ENCODE measurements at places on chromosomes 1 and 21.

- DNase-seq, result no peak
These were observed 26.2 kb upstream of the CAP1 start for GRCh38 chr1:40014253-40014706.

DNA sequence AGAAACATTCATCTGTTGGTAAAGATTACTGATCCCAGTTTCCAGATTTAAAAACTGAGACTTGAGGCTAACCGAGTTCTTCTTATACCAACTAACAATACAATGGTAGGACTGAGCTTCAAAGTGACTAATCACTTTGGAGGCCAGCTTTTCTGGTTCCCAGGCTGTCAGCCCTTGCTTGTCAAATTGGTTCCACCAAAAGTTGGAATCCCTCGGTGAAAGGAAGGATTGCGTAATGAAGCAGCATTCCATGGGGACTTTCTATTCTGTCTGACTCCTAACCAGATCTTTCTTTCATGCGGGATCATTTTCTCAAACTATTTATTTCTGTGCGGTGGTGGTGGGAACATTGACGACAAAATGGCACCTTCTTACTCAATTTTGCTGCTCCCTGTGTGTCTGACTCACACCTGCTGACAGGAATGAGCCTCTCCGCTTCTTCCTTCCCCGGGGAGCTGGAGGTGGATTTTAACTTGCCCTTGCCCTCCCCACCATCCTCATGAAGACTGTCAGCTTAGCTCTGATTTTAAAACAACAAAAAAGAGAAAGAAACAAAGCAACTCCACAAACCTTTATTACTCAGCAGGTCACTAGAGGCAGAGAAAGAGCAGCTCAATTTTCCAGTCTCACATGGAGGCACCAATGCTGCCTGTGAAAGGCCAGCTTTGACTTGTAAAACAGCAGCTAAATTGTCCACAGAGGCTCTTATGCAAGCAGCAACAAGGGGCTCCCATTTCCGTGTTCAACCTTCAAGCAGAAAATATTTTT is 32.9 kb upstream of the RASAL2 start:
- DNase-seq, result peak; percentile 93

DNA sequence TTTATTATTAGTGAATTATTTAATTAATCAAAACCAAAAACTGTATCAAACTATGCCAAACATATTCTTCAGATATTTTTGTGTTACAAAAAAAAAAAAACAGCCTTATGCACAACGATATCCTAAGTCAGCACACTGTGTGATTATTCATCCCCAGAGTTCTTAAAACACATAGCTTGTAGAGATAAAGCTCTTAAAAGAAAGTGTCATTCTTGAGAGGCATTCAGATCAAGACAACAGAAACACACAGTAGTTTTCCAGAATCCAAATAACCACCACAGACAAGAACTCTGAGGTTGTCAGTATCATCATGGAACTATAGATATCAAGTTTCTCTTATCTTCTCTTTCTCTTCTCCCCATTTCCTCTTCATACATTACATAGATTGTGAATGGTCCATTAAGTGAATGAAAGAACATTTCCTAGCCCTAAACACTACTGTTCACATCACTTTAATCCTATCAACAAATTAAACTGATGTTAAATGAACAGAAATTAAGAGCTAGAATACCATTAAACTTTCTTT is 13.5 kb downstream of the ZZZ3 start:
- no peak for DNase-seq

- DNase-seq, result peak; percentile 65
These were observed 73.0 kb upstream of the IFFO2 start for GRCh38 chr1:19029191-19030085.

- peak; percentile 18 for DNase-seq
These were observed 2.7 kb downstream of the ERRFI1 start for GRCh38 chr1:8023287-8023994.

DNA sequence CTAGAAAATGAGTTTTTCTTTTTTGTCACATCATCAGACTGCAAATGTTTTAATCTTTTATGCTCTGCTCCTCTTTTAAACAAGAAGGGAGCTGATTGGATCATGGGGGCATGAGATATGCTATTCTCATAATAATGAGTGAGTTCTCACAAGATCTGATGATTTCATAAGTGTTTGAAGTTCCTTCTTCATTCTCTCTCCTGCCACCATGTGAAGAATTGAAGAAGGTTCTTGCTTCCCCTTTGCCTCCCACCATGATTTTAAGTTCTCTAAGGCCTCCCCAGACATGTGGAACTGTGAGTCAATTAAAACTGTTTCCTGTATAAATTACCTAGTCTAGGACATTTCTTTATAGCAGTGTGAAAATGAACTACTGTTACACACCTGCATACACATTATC is 218.2 kb downstream of the NRIP1 start:
- no peak for DNase-seq

- DNase-seq, result peak; percentile 20
These were observed 36.6 kb downstream of the GJA5 start for GRCh38 chr1:147723691-147724323.

DNA sequence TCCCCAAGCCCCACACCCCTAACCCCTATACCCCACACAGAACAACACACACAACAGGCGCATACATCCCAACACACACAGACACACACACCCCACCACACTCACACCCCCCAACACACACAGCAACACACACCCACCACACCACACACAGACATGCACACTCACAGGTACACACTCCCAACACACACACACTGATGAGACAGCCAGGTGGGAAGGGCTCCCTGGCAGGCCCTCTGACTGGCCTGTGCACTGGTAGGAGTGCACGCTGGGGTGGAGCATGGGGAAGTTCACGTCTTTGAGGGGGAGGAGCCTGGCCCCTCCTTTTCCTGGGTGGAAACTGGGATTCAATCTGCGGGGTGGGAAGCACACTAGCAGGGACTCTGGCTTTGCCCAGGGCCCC is 116.7 kb downstream of the RHOU start:
- no peak for DNase-seq
